ENCODE measurements at places on chromosomes 12 and 14. TPM values are rescaled to one million over a fixed set of nuclear protein-coding genes. Genes with fewer than 3 reads are reported as not detected.

GRCh38 chr12:77600468-77600843 lies 230.2 kb upstream of the NAV3 start:
- no peak for DNase-seq

- DNase-seq = peak; percentile 37
Observed at GRCh38 chr12:53122961-53123468, 19.7 kb downstream of the SOAT2 start.

RAD9B gene
- 0.22 TPM for polyA plus RNA-seq

GPR84 gene
- polyA plus RNA-seq = not detected

SRSF9 gene
- polyA plus RNA-seq = 345 TPM

GZMH gene
- polyA plus RNA-seq = not detected

ST8SIA1 gene
- polyA plus RNA-seq = 0.15 TPM

RASAL1 gene
- not detected for polyA plus RNA-seq

Measured in GM23248 (cell line).